Naive thymus-derived CD8-positive, alpha-beta T cell (primary cell): ENCODE measurements at places on chromosomes 11 and 22. TPM values are rescaled to one million over a fixed set of nuclear protein-coding genes. Genes with fewer than 3 reads are reported as not detected.

Gene SLC35F2
- 4.0 TPM for total RNA-seq

- peaks cover 43% of the 10 kb centered on the region for H3K36me3 ChIP-seq
- H3K4me1 ChIP-seq = no peaks in the 10 kb centered on the region
- no peak for DNase-seq
- H3K4me3 ChIP-seq = no peak overlapping the region
Measured at GRCh38 chr11:61315260-61315659, 17.6 kb downstream of the DDB1 start.

DNA sequence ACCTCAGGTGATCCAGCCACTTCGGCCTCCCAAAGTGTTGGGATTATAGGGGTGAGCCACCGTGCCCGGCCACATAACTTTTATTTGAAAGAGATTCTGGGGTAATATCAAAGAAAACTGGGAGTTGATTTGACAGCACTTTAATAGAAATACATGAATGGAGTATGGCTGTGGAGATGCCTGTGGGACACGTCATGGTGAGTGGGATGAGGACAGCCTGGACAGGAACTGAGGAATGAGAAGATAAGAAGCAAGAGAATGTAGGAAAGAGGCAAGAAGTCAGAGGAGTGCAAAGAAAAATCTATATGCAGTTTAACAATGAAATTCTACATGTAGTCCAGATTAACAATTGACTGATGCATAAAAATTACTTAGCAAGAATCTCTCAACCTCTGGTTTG lies 31.0 kb downstream of the SLC22A6 start:
- no peaks in the 10 kb centered on the region for H3K4me1 ChIP-seq
- no peak overlapping the region for H3K27ac ChIP-seq
- H3K36me3 ChIP-seq = no peaks in the 10 kb centered on the region
- DNase-seq = no peak
- no peak overlapping the region for H3K4me3 ChIP-seq
- peaks cover 8% of the 10 kb centered on the region for H3K27me3 ChIP-seq

GRCh38 chr22:19877626-19878339 lies 23.1 kb upstream of the GNB1L start:
- H3K27ac ChIP-seq = no peak overlapping the region
- H3K36me3 ChIP-seq = no peaks in the 10 kb centered on the region
- no peaks in the 10 kb centered on the region for H3K27me3 ChIP-seq
- H3K4me3 ChIP-seq = no peak overlapping the region
- H3K4me1 ChIP-seq = peaks cover 6% of the 10 kb centered on the region

DNA sequence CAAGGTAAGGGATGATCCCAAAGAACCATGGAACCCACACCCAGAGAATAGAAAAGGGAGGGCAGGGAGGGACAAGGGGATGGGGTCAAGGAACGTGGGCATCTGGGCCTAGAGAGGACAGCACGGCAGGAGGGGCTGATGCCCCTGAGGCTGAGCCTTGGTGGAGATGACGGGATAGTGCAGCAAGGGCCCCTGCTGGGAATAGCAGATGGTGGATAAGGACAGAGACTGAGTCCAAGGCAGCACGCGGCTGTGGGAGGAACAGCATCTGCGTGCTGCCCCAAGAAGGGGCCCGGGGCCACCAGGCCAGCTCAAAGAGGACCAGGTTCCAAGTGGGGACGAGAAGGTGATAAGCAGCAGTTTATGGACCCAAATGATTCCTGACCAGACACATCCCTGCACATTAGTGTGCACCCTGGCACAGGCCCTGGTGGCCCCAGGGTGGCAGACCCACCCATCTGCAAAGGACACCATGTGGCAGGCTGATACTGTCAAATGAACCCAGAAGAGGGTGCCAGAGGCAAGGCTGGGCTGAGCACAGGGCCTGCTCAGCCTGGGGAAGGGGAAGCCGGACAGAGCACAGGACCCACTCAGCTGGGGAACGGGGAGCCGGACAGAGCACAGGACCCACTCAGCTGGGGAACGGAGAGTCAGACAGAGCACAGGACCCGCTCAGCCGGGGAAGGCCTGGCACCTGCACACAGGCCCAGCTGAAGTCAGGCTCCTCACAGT lies 12.8 kb upstream of the TESMIN start:
- no peaks in the 10 kb centered on the region for H3K4me1 ChIP-seq
- no peaks in the 10 kb centered on the region for H3K27me3 ChIP-seq
- no peak for DNase-seq
- H3K4me3 ChIP-seq = no peak overlapping the region

Gene FOLR2
- total RNA-seq = 0.31 TPM

Gene ALDH3B1
- total RNA-seq = not detected

Gene APOL6
- 40.5 TPM for total RNA-seq

- no peaks in the 10 kb centered on the region for H3K36me3 ChIP-seq
- no peak overlapping the region for H3K4me3 ChIP-seq
- no peaks in the 10 kb centered on the region for H3K27me3 ChIP-seq
- no peak overlapping the region for H3K27ac ChIP-seq
- no peak for DNase-seq
Measured at GRCh38 chr11:23653071-23653675, 792.9 kb upstream of the CCDC179 start.

Gene YDJC
- 48.8 TPM for total RNA-seq
